ENCODE measurements at places on chromosomes 2 and 18. TPM values are rescaled to one million over a fixed set of nuclear protein-coding genes. Genes with fewer than 3 reads are reported as not detected.

DNA sequence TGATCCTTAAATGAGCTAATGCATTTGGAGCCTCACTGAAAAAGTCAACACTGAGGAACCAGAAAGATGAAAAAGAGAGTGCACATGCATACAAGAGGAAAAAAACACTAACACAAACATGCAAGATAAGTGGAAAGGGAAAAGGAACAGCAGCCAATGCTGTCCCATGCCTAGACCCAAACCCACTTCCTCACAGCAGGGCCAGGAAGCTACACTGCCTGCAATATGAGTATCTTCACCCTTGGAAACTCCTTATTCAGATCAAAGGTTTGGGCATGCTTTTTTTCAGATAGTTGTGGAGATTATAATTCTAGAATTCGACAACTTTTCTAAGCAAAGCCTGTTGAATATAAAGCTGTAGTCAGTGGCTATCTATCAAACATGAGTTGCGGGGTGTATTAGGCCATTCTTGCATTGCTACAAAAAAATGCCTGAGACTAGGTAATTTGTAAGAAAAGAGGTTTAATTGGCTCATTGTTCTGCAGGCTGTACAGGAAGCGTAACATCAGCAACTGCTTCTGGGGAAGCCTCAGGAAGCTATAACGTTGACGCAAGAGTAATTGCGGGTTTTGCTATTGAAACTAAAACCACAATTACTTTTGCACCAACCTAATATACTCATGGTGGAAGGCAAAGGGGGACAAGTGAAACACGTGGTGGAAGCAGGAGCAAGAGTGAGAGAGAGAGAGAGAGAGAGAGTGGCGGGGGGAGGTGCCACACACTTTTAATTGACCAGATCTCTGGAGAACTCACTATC lies 138.2 kb downstream of the MBD2 start:
- no peak for DNase-seq

FHL2 gene
- polyA plus RNA-seq: 610 TPM

DNA sequence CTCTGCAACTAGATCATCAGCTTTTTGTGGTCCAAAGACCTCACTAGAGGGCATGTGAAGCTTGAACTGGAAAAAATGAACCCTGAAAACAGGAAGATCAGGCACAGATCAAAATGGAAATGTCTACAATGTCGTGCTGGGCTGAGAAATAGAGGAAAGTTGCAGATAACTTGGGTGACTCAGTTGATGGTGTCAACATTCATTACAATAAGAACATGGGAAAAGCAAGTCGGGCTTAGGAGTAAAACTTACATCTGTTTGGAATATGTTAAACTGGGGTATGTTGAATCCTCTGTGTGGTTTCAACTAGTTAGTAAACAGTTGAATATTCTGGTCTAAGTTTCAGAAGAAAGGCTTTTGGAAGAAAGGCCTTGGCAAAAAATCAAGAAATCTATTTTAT lies 940.4 kb downstream of the ERBB4 start:
- DNase-seq: no peak

FEZ2 gene
- 48.8 TPM for polyA plus RNA-seq

DNA sequence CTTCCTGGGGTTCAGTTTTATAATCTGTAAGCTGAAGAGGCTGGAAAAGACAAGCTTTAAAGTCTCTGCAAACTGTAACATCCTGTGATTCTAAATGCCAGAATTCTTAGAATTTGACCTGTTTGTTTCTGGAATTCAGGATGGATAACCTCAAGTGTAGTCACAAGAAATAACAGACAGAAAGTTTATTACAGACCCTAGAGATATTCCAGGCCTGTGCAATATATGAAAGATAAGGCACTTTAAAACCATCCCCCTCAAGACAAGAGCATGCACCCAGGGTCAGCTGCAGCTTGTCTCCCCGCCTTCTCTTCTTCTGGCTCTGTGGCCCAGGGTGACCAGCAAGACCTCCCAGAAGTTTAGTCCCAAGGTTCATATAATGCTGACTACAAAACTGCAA lies 298.7 kb upstream of the ACVR2A start:
- no peak for DNase-seq
